ENCODE measurements at places on chromosomes 1 and 21.

- DNase-seq = no peak
Measured at GRCh38 chr1:65009176-65009575, 42.8 kb upstream of the JAK1 start.

- DNase-seq = no peak
Measured at GRCh38 chr1:50378770-50379169, 44.5 kb downstream of the DMRTA2 start.

GRCh38 chr1:82269431-82269830, 468.7 kb downstream of the ADGRL2 start:
- no peak for DNase-seq

DNA sequence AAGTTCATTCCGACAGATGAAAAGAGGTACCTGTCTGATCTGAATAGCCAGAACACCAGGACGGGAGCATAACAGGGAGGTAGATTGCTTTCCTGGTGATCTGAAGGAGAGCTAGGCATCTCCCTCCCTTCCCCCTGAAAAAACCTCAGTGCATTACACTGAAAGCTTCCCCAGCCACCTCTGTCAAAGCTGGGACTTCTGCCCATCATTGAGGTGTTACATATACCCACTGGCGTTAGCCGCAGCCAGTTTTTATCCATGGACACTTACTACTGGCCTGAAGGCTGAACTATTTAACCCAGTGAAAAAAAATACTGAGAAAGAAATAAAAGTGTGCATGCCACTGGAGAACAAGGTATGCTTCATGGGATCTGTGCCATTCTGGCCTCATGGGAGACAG, 568.3 kb upstream of the ADAMTS5 start:
- no peak for DNase-seq

GRCh38 chr1:71413441-71414175, 332.8 kb upstream of the ZRANB2 start:
- no peak for DNase-seq

DNA sequence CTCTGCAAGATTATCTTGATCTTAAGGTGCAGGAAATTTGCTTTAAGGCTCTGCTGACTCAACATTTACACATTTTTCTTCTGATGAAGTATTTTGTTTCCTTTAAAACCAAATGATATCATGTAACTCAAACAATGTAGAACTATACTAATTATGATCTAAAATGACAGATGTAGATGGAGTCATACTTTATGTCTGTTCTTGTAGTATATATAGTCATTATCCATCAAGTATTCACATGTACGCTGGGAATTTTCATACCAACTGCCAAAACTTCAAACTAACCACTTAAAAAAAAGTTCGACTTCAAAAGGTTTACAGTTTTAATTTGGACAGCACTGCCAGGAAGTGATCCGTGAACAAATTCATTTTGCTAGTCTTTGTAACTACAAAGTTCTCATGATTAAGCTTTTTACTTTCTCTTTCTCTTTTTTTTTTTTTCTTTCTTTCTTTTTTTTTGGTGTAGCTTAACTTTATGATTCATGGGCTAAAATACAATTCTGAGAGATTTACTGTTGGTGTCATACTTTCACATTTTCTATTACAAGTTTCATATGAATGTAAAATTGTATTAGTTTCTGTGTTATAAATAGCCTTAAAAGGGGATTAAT, 509.0 kb upstream of the CXADR start:
- peak; percentile 15 for DNase-seq

- DNase-seq = no peak
Measured at GRCh38 chr21:39581414-39581813, 31.3 kb upstream of the B3GALT5 start.

DNA sequence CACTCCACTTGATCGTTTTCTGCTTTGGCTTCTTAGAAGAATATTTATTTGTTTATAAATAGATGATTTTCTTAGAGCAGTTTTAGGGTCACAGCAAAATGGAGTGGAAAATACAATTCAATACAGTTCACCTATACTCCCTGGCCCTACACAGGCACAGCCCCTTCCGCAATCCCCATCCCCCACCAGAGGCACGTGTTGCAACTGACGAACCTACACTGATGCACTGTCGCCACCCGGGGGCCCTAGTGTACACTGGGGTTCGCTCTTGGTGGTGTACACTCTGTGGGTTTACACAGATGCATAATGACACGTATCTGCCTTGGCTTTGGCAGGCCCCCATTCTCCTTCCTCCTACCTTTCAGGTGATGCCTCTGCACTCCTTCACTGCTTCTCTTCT, 8.0 kb downstream of the ECHDC2 start:
- no peak for DNase-seq

DNA sequence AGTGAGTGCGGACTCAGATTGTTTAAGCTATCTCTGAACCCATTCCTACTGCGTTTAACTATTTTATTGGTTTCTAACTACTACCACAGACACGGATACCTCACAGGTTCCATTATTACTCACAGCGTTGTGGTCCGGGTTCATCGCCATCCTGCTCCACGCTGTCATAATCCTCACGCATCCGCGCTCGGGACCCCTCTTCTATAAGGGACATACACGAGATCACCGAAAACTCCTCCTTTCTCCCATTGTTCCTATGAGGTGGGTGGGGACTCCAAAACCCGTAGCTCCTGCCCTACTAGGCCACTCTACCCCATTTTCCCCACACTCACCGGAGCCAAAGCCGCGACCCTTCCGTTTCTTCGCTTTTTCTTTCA, 610 bp downstream of the RBM8A start:
- DNase-seq = no peak

GRCh38 chr1:100661176-100661575, 58.4 kb upstream of the VCAM1 start:
- no peak for DNase-seq

- no peak for DNase-seq
Measured at GRCh38 chr21:39479164-39479813, 27.5 kb downstream of the SH3BGR start.

DNA sequence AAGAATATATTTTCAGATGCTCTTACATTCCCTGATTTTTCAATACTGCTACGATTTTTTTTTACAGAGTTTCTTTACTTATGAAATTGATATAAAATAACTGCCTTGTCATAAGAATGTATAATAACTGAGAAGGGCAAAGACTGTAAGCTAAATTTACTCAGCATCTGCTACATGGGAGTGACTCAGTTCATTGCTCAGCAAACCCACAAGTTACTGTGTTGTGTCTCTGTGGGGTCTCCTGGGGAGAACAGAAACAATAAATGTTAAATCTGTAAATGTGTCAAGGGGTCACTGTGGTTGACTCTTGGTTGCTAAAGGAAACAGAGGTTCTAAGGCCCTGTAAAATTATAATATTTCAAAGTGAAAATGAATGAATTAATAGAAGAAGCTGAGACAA, 210.3 kb upstream of the CACYBP start:
- DNase-seq = peak; percentile 65

DNA sequence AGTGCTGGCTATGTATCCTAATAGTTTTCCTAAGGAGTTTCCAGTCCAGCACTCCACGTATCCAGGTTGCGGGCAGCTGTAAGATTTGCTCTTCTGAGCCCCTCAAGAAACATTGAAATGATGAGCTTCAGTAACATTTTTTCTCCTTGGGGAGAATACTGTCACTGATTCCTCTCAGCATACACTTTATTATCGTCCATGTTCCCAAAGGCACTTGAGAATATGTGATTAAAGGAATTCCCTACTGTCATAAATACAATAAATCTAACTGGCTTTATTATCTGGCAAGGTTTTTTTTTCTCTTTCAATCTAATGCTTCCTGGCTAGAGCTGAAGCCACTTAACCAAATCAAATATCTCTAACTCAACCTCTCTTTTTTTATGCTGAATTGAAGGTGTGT, 359.2 kb upstream of the PKN2 start:
- no peak for DNase-seq

DNA sequence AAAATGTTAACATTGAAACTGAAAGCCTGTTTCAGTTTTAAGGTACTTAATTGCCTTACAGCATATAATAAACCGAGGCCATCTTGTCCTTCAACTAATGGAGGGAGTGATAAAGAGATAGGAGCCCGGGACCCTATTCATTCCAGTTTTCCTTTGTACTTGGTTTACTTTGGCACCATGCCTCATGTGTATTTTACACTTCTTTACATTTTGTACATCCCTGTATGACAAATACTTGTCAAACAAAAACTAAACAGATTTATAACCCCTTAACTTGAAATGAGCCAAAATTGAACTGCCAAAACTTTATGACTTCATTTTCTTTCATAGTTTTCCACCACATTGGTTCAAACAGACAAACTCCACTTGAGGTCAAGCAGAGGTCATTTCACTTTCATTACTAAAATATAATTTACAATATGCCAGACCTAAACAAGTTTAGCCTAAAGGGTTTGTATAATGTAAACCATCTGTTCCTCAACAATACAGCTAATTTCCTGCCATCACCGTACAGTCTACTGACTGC, 30.9 kb upstream of the UBE2U start:
- peak; percentile 18 for DNase-seq

GRCh38 chr1:240021709-240022108, 70.0 kb upstream of the FMN2 start:
- no peak for DNase-seq

- no peak for DNase-seq
Measured at GRCh38 chr1:155002464-155003226, at the start of gene ZBTB7B. ZBTB7B (plus strand) TSS chr1:155002802; CDS start chr1:155014661, 11,859 bp downstream.

GRCh38 chr1:168653567-168653966, 75.4 kb downstream of the DPT start:
- DNase-seq = no peak

GRCh38 chr1:201714542-201715329, 114.2 kb upstream of the IPO9 start:
- DNase-seq = peak; percentile 98

GRCh38 chr1:212630158-212630900, 21.8 kb downstream of the ATF3 start:
- no peak for DNase-seq

DNA sequence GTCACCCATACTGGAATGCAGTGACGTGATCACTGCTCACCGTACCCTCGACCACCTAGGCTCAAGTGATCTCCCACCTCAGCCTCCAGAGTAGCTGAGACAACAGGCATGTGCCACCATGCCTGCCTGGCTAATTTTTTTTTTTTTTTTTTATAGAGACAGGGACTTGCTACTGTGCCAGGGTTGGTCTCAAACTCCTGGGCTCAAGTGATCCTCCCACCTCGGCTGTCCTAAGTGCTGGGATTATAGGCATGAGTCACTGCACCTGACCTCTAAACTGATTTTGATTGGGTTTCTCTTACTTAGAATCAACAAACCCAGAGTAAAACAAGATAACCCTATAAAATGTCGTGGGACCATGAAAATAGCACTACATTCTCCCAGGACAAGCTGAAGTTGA, 112.0 kb downstream of the UBE2U start:
- DNase-seq = no peak

GRCh38 chr1:171740987-171741871, 636 bp downstream of the VAMP4 start:
- DNase-seq = no peak

- DNase-seq = no peak
Measured at GRCh38 chr1:67171574-67171955, 5.3 kb downstream of the IL23R start.

GRCh38 chr1:53681977-53682685, 56.8 kb downstream of the GLIS1 start:
- no peak for DNase-seq

DNA sequence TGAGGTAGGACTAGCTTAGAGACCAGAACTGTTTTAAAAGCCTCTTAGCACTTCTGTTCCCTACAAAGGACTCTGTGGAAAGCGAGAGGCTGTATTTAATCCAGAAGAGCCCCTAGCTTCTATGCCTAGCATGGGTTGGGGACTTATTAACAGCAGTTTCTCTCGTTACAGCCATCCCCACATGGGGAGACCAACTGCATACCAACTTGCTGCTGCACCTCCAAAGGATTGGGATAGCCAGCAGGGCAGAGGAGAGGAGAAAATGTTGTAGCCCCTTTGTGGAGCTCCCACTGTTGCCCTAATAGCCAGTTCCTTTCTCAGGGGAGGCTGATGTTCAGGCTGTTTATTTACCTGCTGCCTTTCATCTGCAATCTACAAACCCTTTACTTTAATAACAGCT, 11.0 kb upstream of the CELSR2 start:
- DNase-seq = no peak

DNA sequence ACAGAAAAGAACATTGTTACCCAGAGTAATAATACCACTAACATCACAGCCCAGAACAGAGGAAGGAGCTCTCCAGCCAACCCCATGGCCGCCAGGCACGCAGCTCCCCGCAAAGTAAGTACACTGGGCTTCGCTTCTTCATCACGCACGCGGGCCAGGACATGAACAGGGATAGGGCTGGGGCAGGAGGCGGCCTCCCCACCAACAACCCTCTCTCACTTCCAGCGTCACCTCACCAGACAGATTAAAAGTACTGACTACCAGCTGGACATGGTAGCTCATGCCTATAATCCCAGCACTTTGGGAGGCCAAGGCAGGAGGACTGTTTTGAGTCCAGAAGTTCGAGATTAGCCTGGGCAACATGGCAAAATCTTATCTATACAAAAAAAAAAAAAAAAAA, 78.3 kb downstream of the NPHP4 start:
- no peak for DNase-seq

GRCh38 chr1:201184307-201185122, 6.1 kb upstream of the IGFN1 start:
- DNase-seq = no peak

GRCh38 chr21:44534688-44535087, 5.3 kb downstream of the KRTAP10-1 start:
- no peak for DNase-seq

GRCh38 chr1:19156676-19157075, 53.4 kb downstream of the UBR4 start:
- no peak for DNase-seq

- DNase-seq = peak; percentile 75
Measured at GRCh38 chr1:7299994-7300393, 471.1 kb upstream of the VAMP3 start.

DNA sequence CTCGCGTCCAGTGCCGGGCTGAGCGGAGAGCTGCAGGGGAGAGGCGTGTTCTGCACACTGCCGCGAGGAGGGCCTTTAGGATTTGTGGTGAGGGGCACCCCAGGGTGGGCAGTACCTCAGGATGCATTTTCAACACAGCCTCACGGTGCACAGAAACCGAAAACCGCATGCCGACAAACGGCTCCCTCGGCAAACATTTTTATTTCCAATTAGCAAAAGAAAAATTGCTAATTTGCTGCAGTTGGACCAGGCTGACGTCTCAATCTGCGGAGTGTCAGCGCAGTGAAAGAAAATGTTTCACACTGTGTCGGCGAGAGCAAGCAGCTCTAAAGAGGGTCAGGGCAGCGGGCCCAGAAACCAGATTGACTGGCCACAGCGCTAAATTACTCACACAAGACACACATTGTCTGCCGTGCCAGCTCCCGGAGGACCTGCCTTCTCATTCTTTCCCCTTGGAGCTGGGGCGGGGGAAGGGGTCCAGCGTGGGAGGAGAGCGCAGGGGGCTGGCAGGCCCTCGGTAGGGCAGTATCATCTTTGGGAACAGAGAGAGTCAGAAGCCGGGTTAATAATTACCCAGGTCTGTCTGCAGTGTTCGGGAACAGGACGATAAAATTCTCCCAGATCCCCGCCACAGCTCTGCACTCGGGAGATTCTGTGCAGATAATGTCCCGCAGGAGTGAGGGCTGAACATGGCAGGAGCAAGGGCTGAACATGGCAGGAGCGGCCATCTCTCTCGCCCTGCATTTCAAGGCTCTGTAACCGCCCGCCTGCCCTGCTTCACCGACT, 150.2 kb downstream of the PRDM16 start:
- DNase-seq = no peak

- DNase-seq = no peak
Measured at GRCh38 chr1:115499253-115499652, 142.5 kb upstream of the VANGL1 start.

All from HS-5 (cell line).